ENCODE measurements at places on chromosomes 12 and 14.

DNA sequence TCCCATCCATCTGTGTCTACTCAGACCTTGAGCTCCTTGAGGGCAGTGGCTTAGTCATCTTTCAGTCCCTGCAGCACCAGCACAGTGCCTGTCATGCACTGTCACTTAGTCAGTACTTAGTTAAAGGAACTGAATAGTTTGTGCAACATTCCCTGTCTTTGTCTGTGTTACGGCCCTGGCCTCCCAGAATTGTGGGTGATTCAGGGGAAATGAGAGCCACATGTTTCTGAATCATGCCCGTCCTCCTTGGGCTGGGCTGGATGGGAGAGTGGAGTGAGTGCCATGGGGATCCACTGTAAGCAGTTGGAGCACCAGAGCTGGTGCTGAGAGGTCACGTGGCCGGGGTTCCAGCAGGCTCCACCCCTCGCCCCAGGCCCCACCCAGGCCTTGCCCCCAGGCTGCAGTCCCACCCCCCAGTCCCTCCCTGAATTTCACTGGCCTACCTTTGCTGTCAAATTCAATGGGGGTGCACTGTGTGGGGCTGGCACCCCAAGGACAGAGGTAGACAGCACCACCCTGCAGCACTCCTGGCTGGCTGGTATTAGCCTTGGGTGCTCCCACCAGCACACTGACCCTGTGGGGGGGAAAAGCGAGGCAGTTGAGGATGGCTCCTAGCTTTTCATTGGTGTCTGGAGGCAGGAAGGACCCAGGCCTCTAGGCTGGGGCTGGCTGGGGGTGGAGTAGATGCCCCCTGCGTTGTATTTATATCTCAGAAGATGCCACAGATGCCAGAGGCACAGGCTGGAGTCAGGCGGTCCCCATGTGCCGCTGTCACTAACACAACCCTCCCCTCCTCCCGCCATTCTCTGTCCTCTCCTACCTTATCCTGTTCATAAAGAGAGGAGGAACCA, 7.5 kb downstream of the ITGA5 start:
- H3K36me3 ChIP-seq = peaks cover 73% of the 10 kb centered on the region
- peaks cover 68% of the 10 kb centered on the region for H3K4me1 ChIP-seq
- peak overlapping the region; percentile 73 for H3K27ac ChIP-seq
- DNase-seq = no peak
- H3K4me3 ChIP-seq = peak overlapping the region; percentile 100
- H3K27me3 ChIP-seq = no peaks in the 10 kb centered on the region

GRCh38 chr12:57342207-57342691, 88.6 kb downstream of the R3HDM2 start:
- no peak overlapping the region for H3K4me3 ChIP-seq
- peaks cover 32% of the 10 kb centered on the region for H3K4me1 ChIP-seq
- no peak for DNase-seq
- peak overlapping the region; percentile 32 for H3K27ac ChIP-seq
- H3K27me3 ChIP-seq = no peaks in the 10 kb centered on the region

DNA sequence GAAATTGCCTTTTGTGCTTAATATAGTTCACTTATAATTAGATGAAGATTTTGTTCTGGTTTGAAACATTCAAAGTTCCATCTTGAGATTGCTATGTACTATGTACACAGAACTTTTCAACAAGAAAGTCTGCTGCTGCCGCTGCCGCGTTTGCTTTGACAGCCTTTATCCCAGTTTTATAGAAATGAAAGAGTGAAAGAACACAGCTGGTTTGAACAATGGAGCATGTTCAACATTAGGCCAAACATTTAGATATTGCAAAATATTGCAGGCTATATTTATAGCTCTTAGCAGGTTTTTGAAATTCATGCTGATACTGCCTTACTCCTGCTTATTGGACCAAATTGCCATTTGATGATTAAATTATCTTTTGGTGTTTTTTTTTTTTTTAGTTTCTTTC, 299.8 kb upstream of the PRKD1 start:
- no peak overlapping the region for H3K4me3 ChIP-seq
- no peaks in the 10 kb centered on the region for H3K27me3 ChIP-seq
- no peak for DNase-seq
- no peaks in the 10 kb centered on the region for H3K36me3 ChIP-seq
- H3K4me1 ChIP-seq = peaks cover 30% of the 10 kb centered on the region
- peak overlapping the region; percentile 71 for H3K27ac ChIP-seq

DNA sequence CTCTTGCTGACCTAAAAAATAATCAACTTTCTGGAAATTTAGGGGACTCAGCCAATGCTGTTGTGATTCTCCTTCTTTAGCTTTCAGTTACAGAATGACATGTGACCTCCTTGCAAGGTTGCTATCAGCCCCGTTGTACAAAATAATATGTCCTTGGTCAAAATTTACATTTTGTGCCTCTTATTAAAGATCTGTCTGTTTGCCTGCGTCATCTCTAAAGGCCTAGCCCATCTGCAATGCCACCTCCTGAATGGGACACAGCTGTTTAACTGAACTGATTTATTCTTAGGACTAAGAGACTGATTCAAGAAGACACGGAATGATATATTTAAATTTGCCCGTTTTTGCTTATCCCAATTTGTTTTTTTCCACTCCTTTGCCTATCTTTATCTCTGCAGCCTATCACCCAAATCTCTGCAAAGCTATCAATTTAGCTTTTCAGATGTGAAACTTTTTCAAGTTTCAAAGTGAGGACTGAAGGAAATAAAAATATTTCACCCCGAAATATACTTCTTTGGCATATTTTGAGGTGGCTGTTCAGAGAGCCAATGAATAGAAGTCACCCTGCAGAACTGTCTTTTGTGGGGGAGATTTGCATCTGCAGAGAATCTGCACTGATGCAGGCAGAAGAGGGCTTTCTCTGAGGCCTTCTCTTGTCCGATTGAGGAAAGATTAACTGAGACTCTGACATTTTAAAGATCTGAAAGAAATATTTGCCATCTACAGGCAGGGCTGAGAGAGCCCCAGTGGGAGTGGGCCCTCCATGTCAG, 126.0 kb downstream of the VEZT start:
- H3K27me3 ChIP-seq = no peaks in the 10 kb centered on the region
- DNase-seq = no peak
- H3K27ac ChIP-seq = no peak overlapping the region
- H3K4me3 ChIP-seq = no peak overlapping the region

- H3K36me3 ChIP-seq = no peaks in the 10 kb centered on the region
- H3K4me1 ChIP-seq = peaks cover 11% of the 10 kb centered on the region
- no peak overlapping the region for H3K4me3 ChIP-seq
- no peaks in the 10 kb centered on the region for H3K27me3 ChIP-seq
These were observed 193.6 kb downstream of the SLC41A2 start for GRCh38 chr12:104764225-104765091.

DNA sequence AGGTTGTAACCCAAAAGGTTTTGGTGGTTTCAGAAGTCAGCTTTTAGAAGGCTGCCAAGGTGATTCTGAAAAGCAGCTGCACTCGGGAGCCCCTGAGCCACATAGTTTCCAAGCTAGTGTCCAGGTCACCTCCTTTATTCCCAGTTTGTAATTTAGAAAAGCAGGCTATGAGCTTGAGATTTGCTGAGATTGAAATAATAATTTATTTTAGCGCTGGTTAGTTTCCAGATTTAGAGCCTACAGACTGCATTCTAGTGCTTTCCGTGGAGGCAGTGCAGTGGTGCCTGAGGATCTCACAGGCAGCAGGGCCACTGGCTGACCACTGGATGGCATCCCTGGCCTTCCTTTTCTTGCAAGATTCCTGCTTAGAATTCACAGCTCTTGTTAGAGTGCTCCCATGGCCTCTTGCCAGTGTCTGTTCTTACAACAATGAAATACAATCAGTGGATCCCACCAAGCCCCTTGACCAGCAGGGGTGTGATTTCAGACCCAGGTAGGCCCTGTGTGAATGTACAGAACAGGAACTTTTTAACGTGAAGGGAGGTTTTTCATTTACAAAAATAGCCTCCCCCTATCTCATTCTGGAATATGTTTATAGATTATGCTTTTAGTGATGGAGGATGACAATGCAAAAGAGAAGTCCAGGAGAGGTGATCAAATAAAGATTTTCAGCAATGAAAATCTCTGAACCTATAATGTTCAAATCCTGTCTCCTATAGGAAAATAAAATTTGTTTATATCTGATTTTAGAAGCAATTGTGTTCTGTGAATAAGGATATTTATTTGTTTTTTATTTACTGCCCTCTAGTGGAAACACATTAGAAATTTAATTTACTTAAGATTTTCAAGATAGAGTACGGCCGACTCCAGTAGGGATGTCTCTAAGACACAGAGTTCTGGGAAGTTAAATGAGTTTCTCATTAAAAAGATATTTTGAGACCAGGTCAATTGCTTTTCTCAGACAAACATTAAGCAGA, 362.1 kb upstream of the STXBP6 start:
- no peak for DNase-seq
- no peak overlapping the region for H3K27ac ChIP-seq
- H3K27me3 ChIP-seq = no peaks in the 10 kb centered on the region
- no peaks in the 10 kb centered on the region for H3K4me1 ChIP-seq
- no peak overlapping the region for H3K4me3 ChIP-seq

- H3K4me3 ChIP-seq = no peak overlapping the region
- H3K36me3 ChIP-seq = no peaks in the 10 kb centered on the region
- H3K27ac ChIP-seq = no peak overlapping the region
- no peak for DNase-seq
- H3K27me3 ChIP-seq = no peaks in the 10 kb centered on the region
These were observed 14.2 kb downstream of the WIF1 start for GRCh38 chr12:65106948-65107347.

GRCh38 chr12:118237052-118237665, 101.2 kb downstream of the PEBP1 start:
- no peak overlapping the region for H3K27ac ChIP-seq
- peaks cover 5% of the 10 kb centered on the region for H3K36me3 ChIP-seq
- H3K4me3 ChIP-seq = no peak overlapping the region
- no peak for DNase-seq

DNA sequence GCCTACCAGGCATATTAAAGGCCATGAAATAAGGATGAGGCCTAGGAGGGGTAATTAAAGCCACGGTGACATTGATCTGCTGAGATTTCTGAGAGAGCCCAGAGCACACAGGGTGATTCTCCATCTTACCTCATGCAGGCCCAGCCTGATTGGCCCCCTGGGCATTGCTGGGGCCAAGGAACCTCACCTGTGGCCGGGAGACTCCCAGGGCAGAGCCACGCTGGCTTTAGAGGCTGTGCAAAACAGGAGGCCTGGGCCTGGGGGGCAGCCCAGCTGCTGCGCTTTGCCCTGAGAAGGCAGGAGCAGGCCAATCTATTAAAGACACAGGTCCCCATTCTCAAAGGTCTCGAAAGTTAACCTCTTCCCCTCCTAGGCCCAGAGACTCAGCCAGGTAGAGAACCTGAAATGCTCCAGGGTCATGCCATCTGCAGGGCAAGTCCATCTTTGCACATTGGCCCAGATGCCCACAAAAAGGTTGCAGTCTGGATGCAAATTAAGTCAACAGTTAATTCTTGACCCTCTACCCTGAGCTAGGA, 1099.7 kb downstream of the BCL11B start:
- DNase-seq = no peak
- no peak overlapping the region for H3K4me3 ChIP-seq
- H3K4me1 ChIP-seq = no peaks in the 10 kb centered on the region
- no peaks in the 10 kb centered on the region for H3K27me3 ChIP-seq

DNA sequence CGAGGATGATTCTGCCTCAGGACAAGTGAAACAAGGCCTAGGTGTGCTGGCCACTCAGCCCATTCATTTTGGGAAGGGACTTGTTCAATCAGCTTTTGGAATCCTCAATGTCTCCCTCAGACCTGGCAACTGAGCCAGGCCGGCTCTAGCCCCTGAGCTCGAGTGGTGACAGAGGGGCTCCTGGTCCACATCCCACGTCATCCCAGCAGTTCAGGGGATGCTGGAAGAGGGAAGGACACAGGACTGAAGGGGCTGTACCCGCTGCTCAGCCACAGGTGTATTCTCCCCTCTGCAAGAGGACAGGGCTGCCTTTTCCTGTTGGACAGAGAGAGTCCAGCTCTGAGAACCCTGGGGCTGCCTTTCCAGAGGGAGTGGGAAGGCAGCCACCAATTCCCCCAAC, 244.6 kb upstream of the SFSWAP start:
- DNase-seq = no peak
- no peaks in the 10 kb centered on the region for H3K27me3 ChIP-seq
- no peak overlapping the region for H3K27ac ChIP-seq
- no peaks in the 10 kb centered on the region for H3K4me1 ChIP-seq
- no peak overlapping the region for H3K4me3 ChIP-seq

DNA sequence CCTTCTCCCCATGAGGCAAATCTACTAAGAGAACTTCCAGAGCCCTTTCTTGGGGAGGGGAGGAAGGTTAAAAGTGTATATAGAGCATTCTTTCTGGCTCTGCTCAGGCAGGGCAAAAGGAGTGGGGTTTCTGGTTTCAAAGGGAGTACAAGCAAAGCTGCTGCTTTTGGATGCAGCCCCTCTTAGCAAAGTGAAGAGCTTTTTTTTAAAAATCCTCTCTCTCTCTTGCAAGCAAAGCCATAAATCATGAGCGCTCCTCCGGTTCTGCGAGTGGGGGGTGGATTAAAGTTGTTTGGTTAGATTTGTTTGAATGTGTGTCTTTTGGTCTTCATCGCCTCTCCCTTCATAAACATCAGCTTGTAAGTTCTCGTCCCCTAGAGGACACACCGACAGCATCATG, 546.6 kb upstream of the TBX3 start:
- no peak for DNase-seq
- no peaks in the 10 kb centered on the region for H3K4me1 ChIP-seq
- H3K27me3 ChIP-seq = no peaks in the 10 kb centered on the region

GRCh38 chr14:70635971-70636595, 5.6 kb upstream of the TTC9 start:
- H3K27ac ChIP-seq = no peak overlapping the region
- H3K4me1 ChIP-seq = peaks cover 7% of the 10 kb centered on the region
- no peaks in the 10 kb centered on the region for H3K27me3 ChIP-seq
- DNase-seq = no peak

DNA sequence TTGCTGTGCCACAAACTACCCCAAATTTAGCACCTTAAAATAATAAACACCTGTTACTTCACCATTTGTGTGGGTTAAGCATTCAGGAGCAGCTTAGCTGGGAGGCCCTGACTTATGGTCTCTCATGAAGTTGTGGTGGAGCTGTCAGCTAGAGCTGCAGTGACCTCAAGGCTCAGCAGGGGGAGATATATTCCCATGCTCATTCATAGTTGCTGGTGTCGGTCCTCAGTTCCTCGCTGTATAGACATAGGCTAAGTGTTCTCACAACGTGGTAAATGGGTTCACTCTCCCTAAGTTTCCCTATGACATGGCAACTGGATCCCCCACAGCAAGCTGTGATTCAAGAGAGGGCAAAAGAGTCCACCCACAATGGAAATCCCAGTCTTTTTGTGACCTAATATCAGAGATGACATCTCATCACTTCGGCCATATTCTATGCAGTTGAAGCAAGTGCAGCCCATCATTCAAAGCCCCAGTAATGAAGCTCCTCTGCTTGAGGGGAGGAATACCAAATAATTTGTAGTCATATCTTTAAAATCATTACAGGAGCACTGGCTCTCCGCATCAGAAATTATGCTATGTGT, 41.1 kb downstream of the PRB3 start:
- DNase-seq = no peak
- H3K27me3 ChIP-seq = no peaks in the 10 kb centered on the region
- H3K36me3 ChIP-seq = no peaks in the 10 kb centered on the region
- H3K27ac ChIP-seq = no peak overlapping the region

All from thoracic aorta (tissue), 2 donors.